Hematopoietic multipotent progenitor cell treated with erythropoietin and hydrocortisone succinate and interleukin-3 and kit ligand, for 4 days (in vitro differentiated cells): ENCODE measurements at places on chromosomes 5 and 9.

DNA sequence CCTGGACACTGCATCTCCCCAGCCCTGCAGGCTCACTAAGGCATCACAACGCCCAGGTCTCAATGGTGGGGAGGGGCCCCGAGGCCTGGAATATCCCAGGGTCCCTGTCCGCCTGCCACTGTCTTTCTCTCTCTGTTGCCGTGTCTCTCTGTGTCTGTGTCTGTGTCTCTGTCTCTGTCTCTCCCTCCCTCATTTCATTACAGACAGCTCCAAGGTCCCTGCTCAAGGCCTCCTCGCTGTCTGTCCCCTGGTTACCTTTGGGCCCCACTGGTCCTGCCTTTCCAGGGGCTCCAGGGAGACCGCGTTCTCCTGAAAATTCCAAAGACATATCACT, 3.2 kb downstream of the FCN1 start:
- DNase-seq = no peak

- DNase-seq = no peak
Measured at GRCh38 chr9:134886413-134886913, 5.9 kb downstream of the FCN2 start.

DNA sequence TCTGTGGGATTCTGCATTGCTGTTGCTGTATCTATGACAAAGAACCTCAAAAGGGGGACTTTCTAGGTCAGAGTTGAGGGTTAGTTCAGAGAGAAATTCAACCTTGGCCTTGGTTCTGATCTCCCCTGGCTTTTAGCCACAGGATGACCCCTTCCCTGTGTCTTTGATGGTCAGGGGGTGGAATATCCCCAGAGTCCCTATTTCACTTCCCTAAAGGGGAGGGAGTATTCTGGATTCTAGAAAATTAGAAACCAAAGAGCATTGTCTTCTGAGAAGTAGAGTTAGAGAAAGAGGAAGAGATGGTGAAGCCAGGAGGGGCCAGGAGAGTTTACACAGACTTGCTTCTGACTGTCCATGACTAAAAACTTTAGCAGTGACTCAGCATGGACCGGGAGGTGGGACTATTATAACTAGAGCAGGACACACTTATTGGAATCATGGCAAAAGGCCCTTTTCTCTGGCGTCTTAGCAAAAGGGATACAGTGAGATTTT, 56.2 kb upstream of the LPAR1 start:
- peak; percentile 53 for DNase-seq

- DNase-seq = no peak
Measured at GRCh38 chr9:79014929-79015699, 556.7 kb upstream of the TLE4 start.

DNA sequence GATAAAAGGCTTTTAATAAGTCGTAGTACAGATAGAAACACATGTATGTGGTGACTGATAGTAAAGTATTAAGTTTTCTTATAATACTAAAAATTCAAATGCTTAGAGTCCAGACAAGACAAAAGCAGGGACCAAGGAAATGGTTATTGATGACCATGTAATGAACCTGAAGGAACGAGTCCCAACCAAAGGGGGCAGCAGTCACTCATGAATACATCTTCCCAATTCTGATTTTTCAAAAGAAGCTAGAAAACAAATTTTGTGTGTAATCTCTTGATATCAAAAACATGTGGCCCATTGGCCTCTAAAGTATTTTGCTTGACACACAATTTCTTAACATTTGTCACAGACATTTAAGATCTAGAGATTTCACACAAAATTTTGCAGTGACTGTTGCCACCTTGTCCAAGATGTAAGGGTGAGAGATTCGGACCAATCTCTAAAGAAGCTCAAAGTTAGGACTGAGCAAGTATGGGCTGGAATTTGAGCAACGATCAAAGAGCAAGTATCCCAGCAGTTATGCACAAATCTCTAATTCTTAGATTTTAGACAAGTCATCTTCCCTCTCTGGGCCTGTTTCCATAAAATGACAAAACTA, 66.8 kb downstream of the ARL15 start:
- DNase-seq = peak; percentile 81

DNA sequence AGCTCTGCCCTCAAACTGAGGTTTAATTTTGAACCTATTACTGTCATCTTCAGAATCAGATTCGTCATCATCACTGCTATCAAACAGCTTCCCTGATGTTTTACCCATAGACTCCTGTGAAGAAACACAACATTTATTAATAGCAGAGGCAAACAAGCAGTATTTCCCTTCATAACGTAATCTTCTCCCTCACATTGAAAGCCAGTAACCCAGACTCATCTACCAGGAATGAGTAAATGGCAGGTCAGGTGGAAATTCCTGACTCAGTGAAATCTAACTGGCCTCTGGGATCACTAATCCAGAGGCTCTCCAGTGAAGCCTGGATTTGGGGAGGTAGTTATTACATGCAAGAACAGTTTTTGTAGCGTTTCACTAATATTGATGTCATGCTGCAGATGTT, 14.6 kb downstream of the NOL8 start:
- DNase-seq = no peak

DNA sequence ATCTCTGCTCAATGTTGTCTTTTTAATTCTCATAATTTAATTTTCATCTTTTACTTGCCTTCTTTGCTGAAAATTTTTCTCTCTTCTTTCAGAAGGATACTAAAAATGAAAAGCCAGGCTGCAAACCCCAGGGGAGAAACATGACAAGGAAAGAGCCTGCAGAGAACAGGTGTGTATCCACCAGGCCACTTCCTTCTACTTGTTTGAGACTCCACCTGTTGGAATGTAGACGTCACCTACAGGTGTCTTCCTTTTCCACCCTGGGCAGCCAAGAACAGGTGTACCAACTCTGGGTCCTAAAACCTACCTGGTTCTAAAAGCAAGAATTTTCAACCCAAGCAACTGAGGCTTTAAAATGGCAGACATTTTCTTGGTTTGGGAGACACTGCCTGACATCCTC, 166.8 kb downstream of the ATP10B start:
- DNase-seq = no peak

DNA sequence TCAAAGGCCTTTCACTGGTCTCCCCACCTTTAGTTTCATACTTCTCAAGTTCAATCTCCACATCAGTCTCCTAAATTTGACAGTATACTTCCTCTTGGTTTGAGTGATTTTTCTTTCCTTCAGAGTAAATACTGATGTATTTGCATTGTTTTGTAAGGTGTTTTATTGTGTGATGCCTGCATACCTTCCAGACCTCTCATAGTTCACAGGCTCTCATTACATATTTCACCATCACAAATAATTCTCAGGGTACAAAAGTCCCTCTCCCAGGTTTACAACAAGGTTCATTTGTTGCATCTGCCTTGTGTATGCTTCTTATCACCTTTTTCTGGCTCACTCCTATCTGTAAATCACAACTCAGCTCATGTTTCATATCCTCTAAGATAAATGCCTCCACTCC, 22.2 kb upstream of the TUSC1 start:
- no peak for DNase-seq

DNA sequence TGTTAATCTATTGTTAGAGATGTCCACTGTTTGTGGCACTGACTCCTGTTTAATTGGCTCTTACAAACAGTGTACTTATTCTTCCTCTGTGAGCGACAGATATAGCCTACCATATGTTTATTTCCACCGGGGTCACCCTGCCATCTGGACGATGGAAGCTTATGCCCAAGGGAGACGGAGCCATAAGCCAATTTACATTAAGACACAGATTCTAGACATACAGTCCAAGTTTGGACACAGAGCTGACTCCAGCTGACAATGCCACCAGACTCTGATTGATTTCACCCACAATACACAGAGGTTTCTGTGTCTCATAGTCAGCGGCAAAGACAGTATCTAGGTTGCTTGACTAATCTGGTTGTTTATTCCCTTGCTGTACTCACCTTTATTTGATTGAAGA, 198.9 kb downstream of the ENC1 start:
- no peak for DNase-seq

- DNase-seq = no peak
Measured at GRCh38 chr5:133482028-133482427, 130.3 kb downstream of the FSTL4 start.

DNA sequence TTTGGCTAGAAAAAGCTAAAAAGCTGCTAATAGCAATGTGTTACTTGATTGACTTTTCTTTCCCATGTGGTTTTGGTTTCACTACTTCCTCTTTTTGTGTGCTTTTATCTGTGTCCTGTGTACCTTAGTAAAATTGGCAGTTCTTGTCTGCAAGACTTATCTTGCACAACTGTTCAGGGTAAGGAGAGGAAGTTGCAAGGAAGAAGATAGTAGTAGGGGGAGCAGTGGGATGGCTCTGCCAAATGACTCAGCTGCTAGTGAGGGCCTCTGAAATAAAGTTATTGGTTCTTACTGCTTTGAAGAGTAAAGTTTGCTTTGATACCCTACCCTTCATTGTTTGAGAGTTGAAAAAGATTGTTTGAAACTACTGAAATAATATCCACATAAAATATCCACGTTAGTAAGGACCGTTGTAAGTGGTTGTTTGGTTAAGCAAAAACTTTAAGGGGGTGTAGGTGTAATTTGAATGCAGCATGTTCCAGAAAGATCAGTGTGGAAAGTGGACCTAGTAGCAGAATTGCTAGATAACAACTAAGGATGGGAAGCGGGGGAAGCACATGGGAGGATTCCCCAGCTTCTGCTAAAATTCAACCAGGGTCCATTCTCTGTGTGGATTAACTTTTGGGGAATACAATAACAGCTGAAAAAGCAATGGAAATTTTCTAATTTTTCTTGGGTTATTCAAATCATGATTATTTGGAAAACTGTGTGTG, 123.5 kb downstream of the SCAMP1 start:
- DNase-seq = peak; percentile 98

- DNase-seq = no peak
Measured at GRCh38 chr5:67799732-67800234, 415.8 kb upstream of the PIK3R1 start.

GRCh38 chr9:137303893-137304382, 1.9 kb upstream of the NRARP start:
- DNase-seq = no peak

- DNase-seq = no peak
Measured at GRCh38 chr9:125561509-125562148, 145.4 kb downstream of the MAPKAP1 start.

- DNase-seq = no peak
Measured at GRCh38 chr5:134692722-134693121, 44.1 kb downstream of the SEC24A start.

DNA sequence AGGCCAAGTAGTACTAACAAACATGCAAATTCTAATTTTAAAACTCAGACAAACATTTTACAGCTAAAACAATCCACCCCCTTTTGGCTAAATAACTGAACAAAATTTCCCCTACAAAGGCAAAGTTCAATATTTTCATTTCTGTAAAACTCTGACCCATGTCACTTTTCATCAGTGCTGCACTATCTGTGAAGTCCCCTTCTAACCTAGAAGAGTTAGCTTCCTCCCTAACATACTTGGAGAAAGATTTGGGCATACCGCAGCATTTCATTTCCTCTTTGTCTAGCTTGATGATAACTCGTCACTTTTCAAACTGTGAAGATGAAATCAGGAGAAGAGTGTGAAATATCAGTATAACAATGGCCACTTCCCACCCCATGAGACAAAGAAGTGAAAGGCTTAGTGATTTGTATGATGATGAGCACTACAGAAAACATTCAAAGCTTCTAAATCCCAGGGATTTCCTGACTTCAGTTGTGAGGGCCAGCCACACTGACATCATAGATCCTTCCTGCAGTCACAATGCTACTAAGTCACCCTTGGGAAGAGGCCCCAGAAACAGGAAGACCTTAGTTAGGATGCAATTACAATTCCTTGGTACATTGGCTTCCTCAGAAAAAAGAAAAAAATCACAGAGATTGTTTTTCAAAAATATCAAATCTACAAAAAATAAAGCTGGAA, at the start of gene FAM81B:
Gene FAM81B, plus strand, starts transcription at position 555 of the 681 bp plus-strand sequence. Its CDS starts 24 bp downstream, at position 579.
- DNase-seq = no peak

- DNase-seq = peak; percentile 69
Measured at GRCh38 chr5:15013654-15014463, 142.3 kb upstream of the ANKH start.

DNA sequence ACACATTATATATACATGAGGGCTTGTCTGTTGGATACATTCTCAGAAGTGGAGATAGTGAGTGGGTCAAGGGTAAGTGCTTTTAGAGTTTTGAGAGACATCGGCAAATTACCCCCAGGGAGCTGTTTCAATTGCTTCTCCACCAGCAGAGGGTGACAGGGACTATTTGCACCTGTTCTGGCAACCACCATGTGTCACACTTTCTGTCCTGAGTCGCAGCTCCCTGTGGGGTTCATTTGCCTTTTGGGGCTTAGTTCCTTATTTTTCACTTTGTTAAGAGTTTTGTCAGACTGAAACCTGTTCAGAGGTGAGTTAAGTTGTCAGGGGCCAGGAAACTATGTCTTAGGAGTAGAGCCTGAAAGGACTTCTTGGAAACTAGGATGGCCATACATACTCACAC, 20.1 kb upstream of the SLC36A1 start:
- DNase-seq = no peak

- DNase-seq = no peak
Measured at GRCh38 chr9:107557236-107557990, 67.8 kb upstream of the KLF4 start.

DNA sequence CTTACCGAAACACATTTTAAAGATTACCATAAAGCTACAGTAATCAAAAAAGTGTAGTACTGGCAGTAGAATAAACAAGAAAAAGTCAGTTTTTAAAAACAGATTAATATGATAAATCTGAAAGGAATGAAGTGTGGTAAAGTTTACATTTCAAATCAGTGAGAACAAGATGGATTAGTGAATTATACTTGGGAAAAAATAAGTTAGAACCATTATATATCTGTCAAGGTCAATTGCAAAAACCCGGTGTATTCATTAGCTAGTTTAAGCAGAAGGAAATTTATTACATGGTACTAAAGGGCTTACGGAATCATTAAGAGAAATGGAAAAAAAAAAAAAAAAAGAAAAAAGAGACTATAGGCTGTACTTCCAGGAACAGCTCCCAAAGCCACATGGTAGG, 164.3 kb downstream of the MUSK start:
- DNase-seq = no peak

DNA sequence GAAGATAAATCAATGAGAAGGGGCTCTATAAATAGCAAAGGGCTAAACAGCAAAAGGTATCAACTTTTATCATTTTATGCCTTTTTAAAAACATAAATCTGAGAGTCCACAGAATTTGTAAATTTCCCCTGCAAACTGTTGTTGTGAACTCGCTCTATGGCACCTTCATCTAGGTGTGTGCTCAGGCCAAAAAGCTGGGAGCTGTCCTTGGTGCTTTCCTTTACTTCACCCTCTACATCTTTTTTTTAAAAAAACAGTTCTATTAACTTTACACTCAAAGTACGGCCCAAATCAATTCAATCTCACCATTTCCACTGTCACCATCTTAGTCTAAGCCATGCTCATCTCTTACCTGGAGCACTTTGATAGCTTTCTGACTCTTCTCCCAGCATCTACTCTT, 108.2 kb upstream of the GPR151 start:
- peak; percentile 7 for DNase-seq

- DNase-seq = peak; percentile 24
Measured at GRCh38 chr5:168481330-168481788, 4.9 kb upstream of the RARS1 start.

- DNase-seq = no peak
Measured at GRCh38 chr5:18117968-18118367, 483.7 kb downstream of the TAF11L14 start.
